Fibroblast of villous mesenchyme (primary cell): ENCODE measurements at places on chromosomes 3 and 15. TPM values are rescaled to one million over a fixed set of nuclear protein-coding genes. Genes with fewer than 3 reads are reported as not detected.

LINGO1 gene
- not detected in 2 replicates for total RNA-seq

SYNM gene
- total RNA-seq = 5.6 and 8.4 TPM in 2 replicates

- DNase-seq = no peak
Measured at GRCh38 chr3:14628406-14628805, 23.2 kb upstream of the CCDC174 start.

GRCh38 chr3:109346770-109347295 is 9.5 kb upstream of the DPPA4 start:
- DNase-seq = no peak

DNA sequence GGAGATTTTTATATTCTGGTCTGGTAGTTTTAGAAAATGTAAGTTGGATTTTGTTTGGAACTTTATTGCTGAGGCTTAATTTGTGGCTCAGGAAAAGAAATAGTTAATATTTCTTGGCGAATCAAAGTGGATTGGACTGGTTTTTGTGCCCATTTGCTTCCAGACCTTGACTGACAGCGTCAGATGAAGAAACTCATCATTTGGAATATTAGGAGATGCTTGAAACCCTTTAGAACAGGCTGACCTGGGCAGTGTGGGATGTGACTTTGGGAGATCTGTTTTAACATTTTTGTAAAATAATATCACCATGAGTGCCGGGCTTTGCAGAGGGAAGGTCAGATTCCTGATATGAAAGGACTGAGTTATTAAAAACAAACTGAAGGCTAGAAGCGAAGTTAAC is 83.0 kb downstream of the AAGAB start:
- DNase-seq = no peak

- DNase-seq = no peak
Measured at GRCh38 chr3:160437083-160437455, 12.5 kb downstream of the TRIM59 start.

DNA sequence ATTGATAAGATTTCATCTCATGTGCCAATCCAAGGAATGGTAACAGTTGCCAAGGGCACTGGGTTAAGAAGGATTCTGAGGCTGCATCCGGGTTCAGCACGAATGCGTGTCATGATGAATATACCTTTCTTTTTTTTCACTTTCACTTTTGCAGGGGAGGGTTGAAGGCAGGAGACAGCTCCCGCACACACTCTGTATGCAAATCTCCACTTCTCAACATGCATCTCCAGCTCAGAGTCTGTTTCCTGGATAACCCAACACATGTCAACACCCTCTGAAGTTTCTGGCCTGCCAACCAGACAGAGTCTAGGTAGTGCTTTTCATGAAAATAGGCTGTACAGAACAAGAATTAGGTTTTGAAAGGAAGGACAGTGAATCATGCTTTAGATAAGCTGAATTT is 21.6 kb downstream of the B4GALT4 start:
- no peak for DNase-seq

DNA sequence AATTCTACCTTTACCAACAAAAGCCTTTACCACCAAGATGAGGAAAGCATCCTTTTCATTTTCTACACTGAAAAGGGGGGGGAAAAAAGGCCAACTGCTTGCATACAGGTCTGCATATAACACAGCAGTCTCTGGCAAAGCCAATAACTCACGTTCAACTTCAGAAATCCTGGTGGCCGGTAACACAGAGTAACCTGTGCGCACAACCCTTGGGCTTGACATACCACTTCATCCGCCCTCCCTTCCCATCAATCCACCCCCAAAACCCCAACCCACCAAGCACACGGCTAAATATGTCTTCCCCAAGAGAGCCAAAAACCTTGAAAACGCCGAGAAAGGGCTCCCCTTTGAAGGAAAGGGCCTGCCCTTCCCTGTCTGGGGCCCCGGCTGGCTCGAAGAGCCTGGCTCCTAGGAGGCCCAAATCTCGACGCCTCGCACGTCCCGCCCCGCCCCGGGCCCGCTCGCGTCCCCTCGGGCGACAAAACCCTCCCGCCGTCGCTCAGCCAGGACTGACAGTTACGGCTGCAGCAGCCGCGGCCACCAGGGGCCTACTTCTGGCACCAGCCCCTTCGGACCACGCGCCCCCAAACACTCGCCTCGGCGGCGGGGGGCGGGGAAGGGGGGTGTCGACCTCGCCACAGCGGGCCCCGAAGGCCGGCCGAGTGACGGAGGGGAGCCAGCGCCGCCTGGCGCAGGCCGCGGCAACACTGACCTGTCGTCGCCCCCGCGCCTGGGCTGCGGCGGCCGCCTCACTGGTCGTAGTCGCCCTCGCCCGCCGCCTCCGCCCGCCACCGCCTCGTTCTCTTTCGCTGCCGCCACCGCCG is 835 bp downstream of the UBE3A start:
- peak; percentile 59 for DNase-seq

- no peak for DNase-seq
Measured at GRCh38 chr15:66702787-66703539, 927 bp downstream of the SMAD6 start.

- DNase-seq = no peak
Measured at GRCh38 chr15:86759800-86760523, 680.3 kb downstream of the AGBL1 start.

GRCh38 chr3:195441476-195441991 is 1.3 kb downstream of the ACAP2 start:
- peak; percentile 52 for DNase-seq
